ENCODE measurements at places on chromosomes 7 and 10. TPM values are rescaled to one million over a fixed set of nuclear protein-coding genes. Genes with fewer than 3 reads are reported as not detected.

- no peak for ATAC-seq
Observed at GRCh38 chr7:113371416-113372043, 253.2 kb upstream of the SMIM30 start.

- no peak for ATAC-seq
Observed at GRCh38 chr10:1519391-1519790, 217.9 kb downstream of the ADARB2 start.

DNA sequence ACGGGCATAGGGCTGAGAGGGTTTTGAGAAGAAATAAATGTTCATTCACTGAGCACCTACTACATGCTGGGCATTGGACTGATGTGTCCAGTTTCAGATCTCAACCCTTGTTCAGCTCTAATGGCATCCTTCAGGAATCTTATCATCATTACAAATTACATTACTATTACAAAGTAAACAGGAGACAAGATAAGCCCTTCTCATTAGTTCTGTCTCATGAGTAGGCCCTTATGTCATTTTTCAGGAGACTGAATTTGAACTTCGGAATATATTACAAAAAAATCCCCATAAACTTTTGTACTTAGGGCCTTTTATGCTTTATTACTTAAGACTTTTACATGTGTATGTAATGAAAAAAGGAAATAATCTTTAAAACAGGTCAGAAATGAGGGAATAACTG lies 289.7 kb downstream of the BAMBI start:
- no peak for ATAC-seq

Gene PIP
- total RNA-seq: 6.8 TPM

GRCh38 chr10:73205890-73206289 lies 38.0 kb downstream of the FAM149B1 start:
- ATAC-seq: no peak

Measured in gastroesophageal sphincter (tissue), 4 donors.